Heart right ventricle (tissue), 16 donors: ENCODE measurements at places on chromosomes 1 and 21.
A peak's percentile ranks its signal among the peaks of the same experiment; 100 is the strongest.

DNA sequence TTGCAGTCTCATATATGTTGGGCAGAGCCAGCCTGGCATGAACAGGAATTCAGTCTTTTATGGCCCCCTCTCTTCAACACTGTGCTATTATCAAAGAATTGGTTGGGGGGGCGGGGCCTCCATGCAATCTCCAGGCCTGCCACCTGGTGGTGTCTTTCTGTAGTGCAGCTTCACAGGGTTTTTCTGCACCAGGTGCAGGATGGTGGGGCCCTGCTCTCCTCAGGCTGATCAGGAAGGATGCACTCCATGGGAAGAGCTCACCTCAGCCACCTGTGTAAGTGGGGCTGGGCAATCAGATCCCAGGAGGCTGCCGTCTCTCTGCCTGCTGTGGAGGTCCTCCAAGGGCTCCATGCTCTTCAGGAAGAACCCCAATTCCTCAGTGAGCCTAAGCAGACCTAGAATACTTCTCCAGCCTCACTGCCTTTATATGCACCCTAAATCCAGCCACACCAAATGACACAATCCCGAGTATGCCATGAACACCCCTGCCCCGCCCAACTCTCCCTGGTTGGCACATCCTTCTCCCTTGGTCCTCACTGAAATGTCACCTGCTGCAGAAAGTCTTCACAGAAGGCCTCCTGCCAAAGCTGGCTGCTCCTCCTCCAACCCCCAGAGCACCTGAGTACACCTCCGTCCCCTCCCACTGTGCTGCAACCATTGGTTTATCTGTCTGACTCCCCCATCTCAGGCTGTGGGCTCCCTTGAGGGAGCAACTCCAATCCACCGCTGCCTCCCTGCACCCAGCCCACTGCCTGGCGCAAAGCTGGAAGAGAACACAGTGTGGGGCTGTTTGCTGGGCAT is 16.5 kb downstream of the STK40 start:
- DNase-seq = peak; percentile 79

GRCh38 chr1:42480921-42481320 is 17.8 kb downstream of the CCDC30 start:
- DNase-seq = no peak

- DNase-seq = no peak
These were observed 43.6 kb upstream of the SLC45A1 start for GRCh38 chr1:8274352-8274751.

- DNase-seq = no peak
These were observed 686 bp upstream of the ZNF281 start for GRCh38 chr1:200410566-200410878.

GRCh38 chr1:94919241-94920030 is 7.5 kb downstream of the CNN3 start:
- DNase-seq = no peak

GRCh38 chr1:56490619-56491018 is 88.7 kb downstream of the PLPP3 start:
- no peak for DNase-seq

GRCh38 chr1:245428681-245429080 is 273.9 kb downstream of the KIF26B start:
- DNase-seq = no peak

DNA sequence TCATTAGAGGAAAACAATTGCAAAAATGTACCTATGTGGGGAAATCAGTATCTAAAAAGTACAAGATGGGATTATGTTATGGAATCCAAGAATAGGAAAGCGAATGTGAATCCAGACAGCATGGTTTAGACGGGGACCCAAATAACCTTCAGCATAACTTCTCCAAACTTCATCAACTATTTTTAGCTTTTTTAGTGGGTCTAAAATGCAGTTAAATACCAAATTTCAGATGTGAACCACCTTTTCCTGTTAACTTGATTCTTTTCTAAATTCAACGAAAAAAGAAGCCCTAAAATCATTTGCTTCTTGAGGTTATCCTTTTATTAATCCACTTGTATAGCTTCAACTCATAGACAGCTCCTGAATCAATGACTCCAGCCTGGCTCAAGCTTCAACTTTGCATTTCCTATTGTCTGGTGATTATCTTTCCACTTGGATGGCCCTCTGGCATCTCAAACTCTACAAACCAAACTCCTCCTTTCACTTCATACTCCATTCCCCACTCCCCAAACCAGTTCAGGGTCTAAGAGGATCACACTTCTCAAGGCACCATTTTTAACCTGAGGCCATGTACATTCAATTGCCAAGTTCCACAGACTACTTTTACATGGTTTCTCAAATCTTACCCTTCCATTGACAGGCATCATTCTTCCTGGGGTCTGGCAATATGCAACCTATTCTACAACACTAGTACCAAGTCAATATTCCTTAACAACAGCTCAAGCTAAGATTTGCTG is 7.4 kb downstream of the ERRFI1 start:
- DNase-seq = no peak

DNA sequence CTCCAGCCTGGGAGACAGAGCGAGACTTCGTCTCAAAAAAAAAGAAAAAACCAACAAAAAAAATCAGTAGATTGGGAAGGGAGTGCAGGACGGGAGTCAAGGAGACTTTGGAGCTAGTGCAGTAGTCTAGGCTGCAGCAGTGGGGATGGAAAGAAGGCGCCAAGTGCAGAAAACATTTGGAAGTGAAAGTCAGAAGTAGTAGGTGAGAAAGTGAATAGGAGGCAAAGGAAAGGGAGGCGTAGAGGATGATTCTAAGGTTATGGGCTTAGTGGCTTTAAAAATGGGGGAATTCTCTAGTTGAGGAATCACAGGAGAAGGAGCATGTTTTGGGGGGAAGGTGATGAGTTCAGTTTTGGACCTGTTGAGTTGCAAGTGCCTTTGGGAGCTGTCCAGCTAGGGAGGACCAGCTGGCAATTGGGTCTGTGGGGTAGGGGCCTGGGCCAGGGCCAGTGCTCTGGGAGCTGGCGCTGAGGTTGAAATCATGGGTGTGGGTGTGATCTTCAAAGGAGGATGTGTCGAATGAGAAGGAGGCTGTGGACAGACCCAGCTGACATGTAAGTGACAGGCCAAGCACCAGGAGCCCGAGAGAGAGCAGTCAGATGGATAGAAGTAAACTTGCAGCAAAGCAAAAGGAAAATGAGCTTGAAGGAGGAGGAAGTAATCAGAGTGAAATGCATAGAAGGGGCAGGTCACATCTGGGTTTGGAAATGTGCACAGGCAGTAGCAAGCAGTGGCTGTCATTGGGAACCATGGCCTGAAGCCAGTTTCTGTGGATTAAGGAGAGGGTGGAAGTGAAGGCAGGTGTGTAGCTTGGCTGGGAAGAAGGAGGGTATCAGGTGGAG is 15.8 kb downstream of the TMCC2 start:
- DNase-seq = no peak

GRCh38 chr1:21586846-21587601 is 77.8 kb downstream of the ALPL start:
- peak; percentile 52 for DNase-seq

- no peak for DNase-seq
These were observed 368.6 kb upstream of the NEGR1 start for GRCh38 chr1:72650843-72651435.

- DNase-seq = peak; percentile 92
These were observed 103.4 kb upstream of the VAMP3 start for GRCh38 chr1:7667625-7668218.

- DNase-seq = no peak
These were observed 312.9 kb downstream of the HHAT start for GRCh38 chr1:210641582-210641981.

GRCh38 chr1:151137789-151138188 is 8.6 kb downstream of the SEMA6C start:
- DNase-seq = no peak

DNA sequence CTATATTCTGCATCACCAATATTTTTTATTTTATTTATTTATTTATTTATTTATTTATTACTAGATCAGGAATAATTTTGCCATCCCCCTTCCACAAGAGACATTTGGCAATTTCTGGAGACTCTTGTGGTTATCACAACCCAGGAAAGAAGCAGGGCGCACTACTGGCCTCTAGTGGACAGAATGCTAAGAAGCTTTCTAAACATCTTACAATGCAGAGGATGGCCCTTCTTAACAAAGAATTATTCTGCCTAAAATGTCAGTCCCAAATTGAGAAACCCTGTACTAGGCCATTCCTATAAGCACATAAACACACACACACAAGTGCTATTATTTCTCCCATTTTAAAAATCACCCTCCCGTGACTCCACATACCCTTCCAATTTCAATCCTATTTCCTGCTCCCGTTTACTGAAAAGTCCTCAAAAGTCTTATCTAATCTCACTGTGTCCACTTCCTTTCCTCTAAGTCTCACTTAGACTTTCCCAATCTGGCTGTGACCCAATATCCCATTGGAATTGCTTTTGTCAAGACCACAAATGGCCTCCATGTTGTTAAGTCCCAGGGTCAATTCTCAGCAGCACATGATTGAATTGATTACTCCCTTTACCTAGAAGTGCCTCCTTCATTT is 43.7 kb upstream of the RNF11 start:
- DNase-seq = peak; percentile 20

- DNase-seq = no peak
These were observed 4.2 kb downstream of the HHAT start for GRCh38 chr1:210332719-210333398.

DNA sequence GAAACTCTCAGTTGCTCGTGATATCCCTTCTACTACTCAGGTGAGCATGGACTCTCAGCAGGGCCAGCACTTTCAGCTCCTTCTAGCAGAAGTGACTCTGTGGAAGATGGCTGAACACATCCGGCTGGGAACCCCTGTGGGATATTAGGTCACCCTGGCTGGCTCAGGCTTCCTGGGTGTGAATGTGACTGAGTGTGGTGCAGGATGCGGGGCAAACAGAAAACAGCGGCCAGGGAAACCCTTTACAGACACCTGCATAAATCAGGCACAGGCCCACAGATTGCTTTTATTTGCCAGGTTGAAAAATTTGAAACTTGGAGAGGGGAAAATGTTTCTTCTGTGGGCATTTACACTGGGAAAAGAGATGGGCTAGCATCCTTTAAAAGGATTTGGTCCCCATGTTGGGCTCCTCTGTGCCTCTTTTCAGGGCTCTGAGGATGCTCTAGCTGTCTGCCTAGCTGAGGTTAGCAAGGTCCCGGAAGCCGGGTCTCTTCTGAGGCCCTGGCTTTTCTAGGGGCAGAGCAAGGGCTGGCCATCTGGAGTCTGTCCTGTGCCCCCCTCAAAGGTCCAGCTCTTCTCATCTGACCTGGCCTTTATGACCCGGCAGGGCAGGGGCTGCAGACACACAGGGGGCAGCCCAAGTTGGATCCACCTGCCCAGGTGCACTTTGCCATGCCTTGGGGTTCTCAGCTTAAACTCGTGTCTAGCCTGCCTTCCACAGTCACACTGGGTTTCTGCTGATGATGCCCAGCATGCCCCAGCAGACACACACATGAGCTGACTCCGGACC is 243.0 kb downstream of the SIPA1L2 start:
- no peak for DNase-seq

DNA sequence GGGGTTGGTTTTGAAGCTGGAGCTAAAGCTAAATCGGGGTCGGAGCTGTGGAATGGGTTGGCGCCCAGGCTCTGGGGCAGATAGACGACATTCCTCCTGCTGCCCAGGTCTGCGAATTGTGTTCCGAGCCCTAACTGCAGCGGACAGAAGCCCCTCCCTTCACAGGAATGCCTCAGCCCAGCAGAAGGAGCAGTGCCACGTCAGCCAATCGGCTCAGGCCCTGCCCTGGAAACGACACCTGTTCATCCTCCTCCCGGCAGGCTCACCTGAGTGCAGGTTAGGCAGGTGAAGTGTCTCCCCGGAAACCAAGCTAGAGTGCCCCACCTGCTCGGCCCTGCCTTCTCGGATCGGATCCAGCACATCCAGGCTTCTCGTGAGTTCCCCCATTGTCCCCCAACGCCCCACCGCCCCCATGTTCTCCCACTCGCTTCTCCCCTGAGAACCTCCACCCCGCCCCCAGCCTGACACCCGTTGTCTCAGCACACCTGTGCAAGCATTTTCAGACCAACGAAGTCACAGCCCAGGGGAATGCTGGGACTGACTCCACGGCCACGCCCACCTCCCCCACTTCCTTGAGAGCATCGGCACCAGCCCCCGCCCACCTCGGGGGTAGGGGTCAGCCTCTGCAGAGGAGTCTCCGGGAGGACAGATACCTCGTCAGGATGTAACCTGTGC is 775 bp downstream of the TMEM125 start:
- DNase-seq = no peak

DNA sequence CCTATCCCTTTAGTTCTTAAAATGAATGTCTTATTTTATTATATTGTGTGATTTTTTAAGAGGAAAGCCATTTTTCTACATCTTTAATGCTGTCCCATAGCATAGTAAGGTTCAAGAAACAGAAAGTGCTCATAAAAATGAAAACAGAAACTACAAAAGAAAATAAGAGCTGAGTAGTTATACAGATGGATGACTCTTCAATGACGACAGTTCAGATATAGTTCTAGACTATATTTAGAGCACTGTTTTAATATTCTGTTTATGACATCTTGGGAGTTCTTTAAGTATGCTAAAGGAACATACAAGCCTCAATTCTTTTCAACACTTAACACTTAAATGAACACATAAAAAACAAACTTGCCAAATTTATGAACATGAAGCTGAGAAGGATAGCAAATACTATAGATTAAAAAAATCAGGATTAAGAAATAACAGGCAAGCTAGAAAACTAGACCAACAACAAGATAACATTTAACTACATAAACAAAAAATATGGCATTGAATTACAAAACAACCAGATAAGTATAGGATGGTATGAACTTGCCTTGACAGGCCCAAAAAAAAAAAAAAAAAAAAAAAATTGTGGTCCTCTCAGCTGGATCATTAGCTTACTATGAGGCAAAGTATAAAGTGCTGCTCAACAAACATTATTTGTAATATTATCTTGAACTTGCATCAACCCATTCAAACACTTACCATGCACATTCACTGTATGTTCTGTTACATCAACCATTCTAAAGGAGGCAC is 87.9 kb downstream of the ZZZ3 start:
- no peak for DNase-seq

DNA sequence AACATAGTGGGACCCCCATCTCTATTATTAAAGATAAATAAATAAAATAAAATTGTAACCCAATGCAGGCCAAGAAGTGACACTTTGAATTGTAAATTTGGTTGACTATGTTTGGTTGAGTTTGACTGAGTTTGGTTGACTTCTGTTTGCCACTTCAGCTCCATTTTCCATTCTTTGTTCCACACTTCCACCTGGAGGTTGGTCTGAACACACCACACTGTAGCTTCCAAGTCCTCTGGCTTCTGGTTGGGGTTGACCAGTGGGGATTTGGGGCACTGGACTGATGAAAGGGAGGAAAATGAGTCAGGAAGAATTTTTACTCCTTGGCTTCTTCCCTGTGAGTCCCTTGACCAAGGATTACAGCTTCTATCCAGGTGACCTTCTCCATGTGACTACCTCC is 40.6 kb upstream of the DIPK1A start:
- DNase-seq = no peak
